ENCODE measurements at places on chromosomes 4 and X.

DNA sequence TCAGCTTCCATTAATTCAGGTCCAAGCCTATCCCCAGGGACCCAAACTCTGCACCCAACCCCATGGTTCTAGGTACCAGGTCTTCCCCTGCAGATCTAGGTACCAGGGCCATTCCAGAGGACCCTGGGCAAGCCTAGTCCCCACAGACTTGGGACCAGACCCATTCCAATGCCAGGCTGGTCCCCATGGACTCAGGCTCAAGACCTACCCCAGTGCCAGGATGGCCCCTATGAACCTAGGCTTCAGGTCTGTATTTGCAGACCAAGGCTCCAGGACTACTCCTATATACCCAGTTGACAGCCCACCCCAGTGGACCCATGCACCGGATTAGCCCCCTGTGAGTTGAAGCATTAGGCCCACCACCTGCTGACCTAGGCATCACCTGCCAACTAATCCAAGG, 8.9 kb downstream of the MTHFD2L start:
- no peak for DNase-seq

- DNase-seq, result no peak
Measured at GRCh38 chrX:53357799-53358530, 64.5 kb downstream of the SMC1A start.

DNA sequence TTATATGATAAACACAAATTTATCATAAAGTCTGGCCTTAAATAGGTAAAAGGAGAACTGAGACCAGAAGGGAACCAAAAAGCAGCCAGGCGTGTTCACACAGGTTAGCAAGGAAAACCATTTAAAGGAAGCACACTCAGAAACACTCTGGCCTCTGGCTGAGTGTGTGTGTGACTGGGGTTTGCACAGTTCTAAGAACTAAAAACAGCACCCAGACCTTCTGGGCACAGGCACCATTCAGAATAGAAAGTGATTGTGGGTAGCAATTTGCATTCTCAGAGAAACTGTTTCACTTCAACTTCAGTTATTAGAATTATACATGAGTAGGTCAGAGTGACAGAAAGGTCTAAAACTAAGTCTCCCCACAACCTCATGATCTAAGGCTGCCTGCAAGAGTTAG, 10.0 kb downstream of the GPR82 start:
- DNase-seq, result no peak

DNA sequence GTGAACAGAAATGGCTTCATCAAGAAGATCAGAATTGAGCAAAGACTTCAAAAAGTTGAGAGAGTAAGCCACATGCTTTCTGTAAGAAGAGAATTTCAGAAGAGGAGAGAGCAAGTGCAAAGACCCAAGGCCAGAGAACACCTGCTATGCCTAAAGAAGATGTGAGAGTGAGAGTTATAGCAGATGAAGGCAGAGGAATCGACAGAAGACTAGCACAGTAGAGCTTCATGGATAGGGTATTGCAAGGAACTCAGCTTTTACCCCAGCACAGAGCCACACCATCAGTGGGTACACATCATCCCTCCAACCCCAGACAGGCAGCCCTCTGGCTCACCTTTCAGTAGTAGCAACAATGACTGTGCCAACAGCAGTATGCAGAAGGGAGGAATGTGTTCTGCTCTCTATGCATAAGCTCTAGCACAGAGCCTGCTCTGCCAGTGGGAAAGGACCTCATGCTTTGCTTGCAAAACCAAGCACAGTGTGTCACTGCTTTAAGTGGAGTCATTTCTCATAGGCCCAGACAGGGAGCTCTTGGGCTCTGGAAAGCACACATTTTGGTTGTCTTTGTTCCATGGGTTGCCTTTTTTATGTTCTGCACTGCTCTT, 318.6 kb downstream of the NAF1 start:
- no peak for DNase-seq

DNA sequence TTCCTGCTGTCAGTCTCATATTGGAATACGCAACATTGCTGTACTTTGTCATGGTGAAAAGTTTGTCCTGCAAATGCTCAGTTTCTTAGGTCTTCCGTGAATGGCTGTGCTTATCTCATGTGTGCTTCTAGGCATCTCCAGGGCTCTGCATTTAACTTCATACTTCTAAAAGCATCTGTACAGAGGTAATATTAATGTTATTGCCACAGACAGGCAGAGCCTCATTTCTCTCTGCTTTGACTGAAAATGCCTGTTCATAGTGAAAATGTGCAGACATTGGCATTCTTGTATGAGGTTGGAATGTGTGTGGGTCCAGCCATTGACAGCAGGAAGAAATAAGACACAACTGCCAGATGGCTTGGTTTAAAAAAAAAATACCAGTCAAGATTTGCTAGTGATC, 140.1 kb upstream of the TTC29 start:
- DNase-seq, result no peak

DNA sequence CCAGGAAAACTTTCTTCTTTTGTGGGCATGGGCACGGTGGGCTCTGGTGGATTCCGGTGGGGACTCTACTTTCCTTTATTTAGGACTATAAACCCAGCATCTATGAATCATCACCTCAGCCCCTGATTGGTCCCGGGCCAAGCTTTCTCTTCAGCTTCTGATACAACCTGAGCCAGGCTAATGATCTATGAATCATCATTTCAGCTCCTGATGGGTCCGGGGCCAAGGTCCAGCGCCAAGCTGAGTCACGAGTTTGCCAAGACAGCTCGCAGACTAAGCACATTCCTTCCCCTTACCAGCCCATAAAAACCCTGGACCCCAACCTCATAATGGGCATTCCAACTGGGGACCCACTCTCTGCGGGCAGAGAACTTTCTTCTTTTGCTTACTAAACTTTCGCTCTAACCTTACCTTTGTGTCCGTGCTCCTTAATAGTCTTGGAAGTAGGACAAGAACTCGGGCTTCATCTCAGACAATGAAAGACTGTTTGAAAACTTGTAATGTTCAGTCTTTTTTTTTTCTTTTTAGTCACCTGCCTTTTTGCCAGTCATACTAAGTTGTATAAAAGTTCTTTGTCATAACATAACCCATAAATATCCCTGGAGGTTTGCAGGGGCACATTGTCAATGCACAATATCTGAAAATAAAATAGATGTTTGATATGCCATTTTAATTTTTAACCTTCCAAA, 904.9 kb upstream of the EPHA5 start:
- no peak for DNase-seq

DNA sequence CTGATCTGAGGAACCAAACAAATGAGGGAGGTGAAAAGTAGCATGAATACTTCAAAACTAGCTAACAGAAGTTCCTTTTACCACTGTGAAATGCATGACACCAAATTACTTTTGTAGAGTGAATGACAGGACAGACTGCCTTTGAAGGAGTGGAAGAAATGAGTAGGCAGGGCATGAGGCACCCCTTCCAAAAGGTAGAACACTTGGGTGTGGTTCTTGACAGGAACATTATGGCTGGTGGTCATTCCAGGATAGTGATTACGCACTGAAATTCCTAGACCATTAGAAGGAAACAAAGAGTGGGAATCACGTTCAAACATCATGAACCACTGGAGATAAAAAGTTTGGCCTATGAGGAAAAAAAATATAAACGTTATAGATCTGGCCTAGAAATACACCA, 4.9 kb downstream of the HUWE1 start:
- no peak for DNase-seq
